ENCODE measurements at places on chromosomes 1 and 21. TPM values are rescaled to one million over a fixed set of nuclear protein-coding genes. Genes with fewer than 3 reads are reported as not detected.

WNT2B gene
- total RNA-seq = not detected

OPRD1 gene
- total RNA-seq = not detected

ST7L gene
- 11.4 TPM for total RNA-seq

DNA sequence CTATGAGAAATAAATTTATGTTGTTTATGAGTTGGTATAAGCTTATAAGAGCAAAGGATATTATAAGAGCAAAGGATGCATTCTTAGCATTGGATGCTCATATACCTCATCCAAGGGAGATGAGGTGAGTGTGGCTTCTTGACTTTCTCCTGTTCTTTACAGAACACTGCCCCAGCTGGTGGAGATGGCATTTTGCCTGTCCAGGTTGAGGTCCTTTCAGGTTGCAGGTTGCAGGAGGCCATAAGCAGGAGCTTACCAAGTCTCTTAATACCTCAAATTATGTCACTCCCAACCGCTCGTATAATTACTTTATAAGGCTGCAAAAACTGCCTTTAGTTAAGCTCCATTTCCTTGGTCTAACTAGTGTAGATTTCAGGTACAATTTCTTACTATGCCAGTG is 66.7 kb downstream of the RPE65 start:
- no peak overlapping the region for H3K4me3 ChIP-seq
- H3K27ac ChIP-seq = no peak overlapping the region
- no peak for DNase-seq
- no peaks in the 10 kb centered on the region for H3K36me3 ChIP-seq
- H3K4me1 ChIP-seq = no peaks in the 10 kb centered on the region

DNA sequence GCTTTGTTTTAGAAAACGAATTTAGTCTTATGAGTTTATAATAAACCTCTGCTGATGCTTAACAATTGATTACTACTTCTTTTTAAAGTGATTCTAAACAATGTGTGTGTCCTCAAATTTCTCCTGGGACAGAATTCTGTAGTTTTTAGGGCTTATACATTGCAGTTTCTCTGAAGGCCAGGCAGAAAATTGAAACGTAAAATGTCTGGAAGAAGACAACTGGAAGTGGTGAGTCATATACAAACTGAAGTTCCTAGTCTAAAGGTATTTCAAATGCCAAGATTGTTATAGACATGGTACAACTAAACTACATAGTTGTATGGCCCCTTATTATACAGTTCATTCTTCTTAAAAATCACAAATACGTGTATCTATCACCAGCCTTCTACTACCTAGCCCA is 30.5 kb upstream of the RC3H1 start:
- no peaks in the 10 kb centered on the region for H3K36me3 ChIP-seq
- no peak overlapping the region for H3K27ac ChIP-seq
- DNase-seq = no peak
- H3K4me1 ChIP-seq = no peaks in the 10 kb centered on the region
- no peak overlapping the region for H3K4me3 ChIP-seq

DNA sequence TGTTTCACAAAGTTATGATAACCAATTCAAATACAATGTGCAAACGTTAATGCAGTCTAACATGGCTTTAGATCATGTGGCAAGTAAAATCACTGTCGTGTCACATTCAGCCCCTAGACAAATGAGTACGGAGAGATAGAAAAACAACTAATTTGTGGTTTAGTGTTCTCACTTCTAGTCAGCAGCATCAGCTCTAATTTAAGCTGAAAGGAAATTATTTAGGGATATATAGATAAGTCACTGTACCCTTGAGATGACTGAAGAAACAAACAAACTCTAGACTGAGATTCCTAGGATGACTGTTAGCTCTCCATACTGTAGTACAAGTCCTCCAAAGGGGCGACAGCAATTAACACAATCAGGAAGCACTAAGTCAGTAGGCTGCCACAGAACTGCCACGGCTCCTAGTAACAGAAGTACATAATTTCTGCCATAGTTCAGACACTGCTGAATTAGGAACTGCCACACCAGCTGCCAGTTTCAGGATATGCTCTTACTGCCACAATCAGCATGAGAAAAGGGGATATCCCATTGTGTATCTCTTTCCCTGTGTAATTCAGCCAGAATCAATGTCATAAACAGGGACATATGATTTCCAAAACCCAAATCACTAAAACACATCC is 150.4 kb upstream of the NEGR1 start:
- no peaks in the 10 kb centered on the region for H3K36me3 ChIP-seq
- H3K27ac ChIP-seq = no peak overlapping the region
- H3K4me1 ChIP-seq = peaks cover 6% of the 10 kb centered on the region

- peaks cover 30% of the 10 kb centered on the region for H3K27me3 ChIP-seq
- DNase-seq = no peak
- peaks cover 14% of the 10 kb centered on the region for H3K4me1 ChIP-seq
- H3K27ac ChIP-seq = no peak overlapping the region
Observed at GRCh38 chr1:3313576-3313950, 140.9 kb upstream of the ARHGEF16 start.

DNA sequence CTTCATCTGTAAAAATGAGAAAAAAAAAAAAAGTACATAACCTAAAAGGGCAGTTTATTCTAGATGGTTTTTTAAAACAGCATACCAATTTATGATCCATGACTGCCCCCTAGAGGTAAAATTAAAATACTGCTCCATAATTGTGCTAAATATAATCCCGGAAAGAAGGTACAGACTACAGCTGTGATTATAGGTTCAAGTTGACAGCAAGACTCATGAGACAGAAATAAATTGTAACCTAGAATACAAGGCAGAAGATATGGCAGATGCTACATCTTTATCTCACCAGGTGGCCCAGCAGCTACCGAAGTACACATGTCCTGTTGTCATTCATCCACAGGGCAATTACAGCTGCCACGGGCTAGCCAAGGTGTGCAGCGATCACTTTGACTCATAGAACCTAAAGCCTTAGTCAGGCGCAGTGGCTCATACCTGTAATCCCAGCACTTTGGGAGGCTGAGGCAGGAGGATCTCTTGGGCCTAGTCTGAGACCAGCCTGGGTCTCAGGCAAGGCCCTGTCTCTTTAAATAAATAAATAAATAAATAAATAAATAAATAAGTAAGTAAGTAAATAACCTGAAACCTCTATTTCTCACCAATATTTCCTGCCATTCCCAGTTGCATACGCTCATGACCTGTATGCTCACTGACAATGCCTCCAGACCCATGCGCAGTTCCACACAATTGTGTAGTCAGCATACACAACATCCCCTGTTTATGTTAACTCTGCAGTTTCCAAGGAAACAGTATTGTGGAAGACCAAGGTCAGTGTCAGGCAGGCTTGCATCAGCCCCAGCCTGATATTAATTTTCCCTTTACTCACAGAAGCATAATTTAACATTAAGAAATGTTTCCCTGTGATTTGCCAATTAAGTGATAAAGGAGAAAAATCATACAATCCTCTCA is 18.3 kb upstream of the PPIE start:
- H3K4me3 ChIP-seq = no peak overlapping the region
- DNase-seq = no peak
- H3K27me3 ChIP-seq = peaks cover 42% of the 10 kb centered on the region
- no peak overlapping the region for H3K27ac ChIP-seq
- no peaks in the 10 kb centered on the region for H3K36me3 ChIP-seq

OR6N1 gene
- not detected for total RNA-seq

ANXA9 gene
- not detected for total RNA-seq

GRCh38 chr1:30037251-30038118 is 685.9 kb downstream of the MATN1 start:
- H3K4me3 ChIP-seq = no peak overlapping the region
- no peaks in the 10 kb centered on the region for H3K36me3 ChIP-seq
- H3K4me1 ChIP-seq = no peaks in the 10 kb centered on the region
- no peak for DNase-seq
- H3K27me3 ChIP-seq = no peaks in the 10 kb centered on the region

DNA sequence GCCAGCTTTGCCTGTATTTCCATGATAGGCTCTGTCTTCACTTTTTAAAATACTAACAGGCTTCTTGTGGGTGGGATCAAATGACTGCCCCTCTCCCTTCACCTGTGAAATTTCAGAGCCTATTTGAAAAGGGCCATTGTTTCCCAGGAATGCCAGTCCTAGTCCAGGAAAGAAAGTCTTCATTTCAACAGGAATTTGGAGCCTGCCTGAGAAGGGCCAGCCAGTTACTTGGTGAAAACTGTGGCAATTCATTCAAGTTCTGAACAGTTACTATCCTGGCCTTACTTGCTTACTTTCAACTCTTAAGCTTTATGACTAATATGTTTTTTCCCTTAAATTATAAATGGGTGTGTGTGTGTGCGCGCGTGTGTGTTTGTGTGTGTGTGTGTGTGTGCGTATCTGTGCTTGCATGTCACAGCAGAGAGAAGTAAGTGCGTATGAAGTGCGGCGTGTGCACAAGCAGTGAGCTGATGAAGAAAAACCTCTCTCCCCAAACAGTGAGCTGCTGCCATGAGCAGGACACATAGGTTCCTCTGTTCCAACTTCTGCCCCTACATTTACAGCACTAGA is 67.5 kb upstream of the RNPC3 start:
- peaks cover 6% of the 10 kb centered on the region for H3K27me3 ChIP-seq
- H3K4me1 ChIP-seq = no peaks in the 10 kb centered on the region
- no peak overlapping the region for H3K4me3 ChIP-seq
- no peak overlapping the region for H3K27ac ChIP-seq
- no peaks in the 10 kb centered on the region for H3K36me3 ChIP-seq

- DNase-seq = no peak
- peaks cover 3% of the 10 kb centered on the region for H3K36me3 ChIP-seq
- no peak overlapping the region for H3K27ac ChIP-seq
- no peaks in the 10 kb centered on the region for H3K4me1 ChIP-seq
- H3K27me3 ChIP-seq = no peaks in the 10 kb centered on the region
Observed at GRCh38 chr1:110390096-110390495, 730 bp downstream of the SLC16A4 start.

GRCh38 chr1:39539252-39539790 is 37.3 kb downstream of the PABPC4 start:
- DNase-seq = peak; percentile 37
- H3K27me3 ChIP-seq = no peaks in the 10 kb centered on the region
- H3K4me1 ChIP-seq = peaks cover 5% of the 10 kb centered on the region
- peaks cover 20% of the 10 kb centered on the region for H3K36me3 ChIP-seq

GRCh38 chr1:51252366-51252765 is 16.3 kb downstream of the RNF11 start:
- H3K4me3 ChIP-seq = no peak overlapping the region
- H3K27ac ChIP-seq = no peak overlapping the region
- peaks cover 25% of the 10 kb centered on the region for H3K4me1 ChIP-seq
- H3K36me3 ChIP-seq = peaks cover 4% of the 10 kb centered on the region

- H3K27me3 ChIP-seq = no peaks in the 10 kb centered on the region
- no peaks in the 10 kb centered on the region for H3K4me1 ChIP-seq
- DNase-seq = no peak
- peaks cover 5% of the 10 kb centered on the region for H3K36me3 ChIP-seq
- H3K4me3 ChIP-seq = no peak overlapping the region
Observed at GRCh38 chr1:15724949-15725880, 10.8 kb upstream of the SLC25A34 start.

DNA sequence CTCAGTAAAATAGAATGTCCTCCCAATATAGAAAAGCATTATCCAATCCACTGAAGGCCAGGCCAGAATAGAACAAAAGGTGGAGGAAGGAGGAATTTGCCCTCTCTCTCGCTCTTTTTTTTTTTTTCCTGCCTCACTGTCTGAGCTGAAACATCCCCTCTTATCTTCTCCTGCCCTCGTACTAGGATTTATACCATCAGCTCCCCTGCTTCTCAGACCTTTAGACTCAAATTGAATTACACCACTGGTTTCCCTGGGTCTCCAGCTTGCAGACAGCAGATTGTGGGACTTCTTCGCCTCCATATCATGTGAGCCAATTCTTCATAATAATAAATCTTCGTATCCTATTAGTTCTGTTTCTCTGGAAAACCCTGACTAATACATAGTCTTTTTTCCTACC is 4.9 kb upstream of the ZMYM6 start:
- DNase-seq = no peak
- H3K27ac ChIP-seq = no peak overlapping the region
- peaks cover 6% of the 10 kb centered on the region for H3K27me3 ChIP-seq
- H3K4me3 ChIP-seq = no peak overlapping the region
- H3K36me3 ChIP-seq = peaks cover 8% of the 10 kb centered on the region

- peaks cover 1% of the 10 kb centered on the region for H3K36me3 ChIP-seq
- no peaks in the 10 kb centered on the region for H3K27me3 ChIP-seq
- H3K4me1 ChIP-seq = peaks cover 18% of the 10 kb centered on the region
Observed at GRCh38 chr1:52571783-52572182, 18.9 kb upstream of the TUT4 start.

- H3K4me3 ChIP-seq = no peak overlapping the region
- peaks cover 41% of the 10 kb centered on the region for H3K27me3 ChIP-seq
- H3K4me1 ChIP-seq = no peaks in the 10 kb centered on the region
- no peak overlapping the region for H3K27ac ChIP-seq
- no peak for DNase-seq
Observed at GRCh38 chr1:38073534-38074301, 27.1 kb upstream of the POU3F1 start.

SYT11 gene
- 12.8 TPM for total RNA-seq

Data from activated naive CD8-positive, alpha-beta T cell treated with anti-CD3 and anti-CD28 coated beads for 36 hours (primary cell).